ENCODE measurements at places on chromosomes 13 and 19.
A peak's percentile ranks its signal among the peaks of the same experiment; 100 is the strongest.

DNA sequence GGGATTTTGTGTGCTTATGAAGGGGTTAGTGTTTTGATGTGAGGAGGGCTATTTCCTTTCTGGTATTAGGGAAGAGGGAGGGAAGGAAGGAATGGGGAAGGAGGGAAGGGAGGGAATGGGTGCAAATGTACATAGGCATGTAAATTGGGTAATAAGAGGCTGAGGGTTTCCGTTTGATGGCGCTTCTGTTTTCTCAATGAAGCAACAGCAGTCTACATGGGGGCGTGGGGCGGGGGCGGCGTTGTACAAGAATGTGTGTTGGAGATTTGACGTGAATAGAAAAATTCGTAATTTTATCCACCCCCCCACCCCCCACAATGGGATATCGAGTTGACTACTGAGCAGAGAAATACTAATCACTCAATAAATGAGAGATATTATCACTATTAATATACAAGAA lies 52.5 kb downstream of the PDS5B start:
- DNase-seq = no peak

- peak; percentile 25 for DNase-seq
These were observed 1.1 kb downstream of the KMT5C start for GRCh38 chr19:55340784-55341147.

DNA sequence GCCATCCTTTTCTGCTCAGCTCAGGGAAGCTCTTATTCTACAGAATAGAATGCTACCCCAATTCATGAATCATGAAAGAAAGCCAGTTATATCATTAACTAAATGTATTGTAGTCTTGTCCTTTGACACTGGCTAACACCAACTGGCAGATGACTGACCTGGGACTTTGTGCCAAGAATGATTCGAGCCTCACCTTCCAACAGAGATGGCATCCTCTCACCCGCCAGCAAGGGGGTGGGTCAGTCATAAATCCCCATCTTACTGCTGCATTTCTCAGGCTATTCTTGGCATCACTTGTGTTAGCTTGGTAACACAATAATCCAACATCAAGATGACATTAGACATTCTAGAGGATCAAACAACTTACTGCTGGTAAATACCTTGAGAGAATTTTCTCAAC lies 1239.8 kb upstream of the MIR17HG start:
- DNase-seq = no peak

- DNase-seq = no peak
These were observed 802 bp downstream of the BCAM start for GRCh38 chr19:44809577-44810233.

- no peak for DNase-seq
These were observed 473.6 kb upstream of the SPRY2 start for GRCh38 chr13:80814541-80814940.

- DNase-seq = peak; percentile 44
These were observed 8.9 kb downstream of the ATG4D start for GRCh38 chr19:10552510-10553053.

DNA sequence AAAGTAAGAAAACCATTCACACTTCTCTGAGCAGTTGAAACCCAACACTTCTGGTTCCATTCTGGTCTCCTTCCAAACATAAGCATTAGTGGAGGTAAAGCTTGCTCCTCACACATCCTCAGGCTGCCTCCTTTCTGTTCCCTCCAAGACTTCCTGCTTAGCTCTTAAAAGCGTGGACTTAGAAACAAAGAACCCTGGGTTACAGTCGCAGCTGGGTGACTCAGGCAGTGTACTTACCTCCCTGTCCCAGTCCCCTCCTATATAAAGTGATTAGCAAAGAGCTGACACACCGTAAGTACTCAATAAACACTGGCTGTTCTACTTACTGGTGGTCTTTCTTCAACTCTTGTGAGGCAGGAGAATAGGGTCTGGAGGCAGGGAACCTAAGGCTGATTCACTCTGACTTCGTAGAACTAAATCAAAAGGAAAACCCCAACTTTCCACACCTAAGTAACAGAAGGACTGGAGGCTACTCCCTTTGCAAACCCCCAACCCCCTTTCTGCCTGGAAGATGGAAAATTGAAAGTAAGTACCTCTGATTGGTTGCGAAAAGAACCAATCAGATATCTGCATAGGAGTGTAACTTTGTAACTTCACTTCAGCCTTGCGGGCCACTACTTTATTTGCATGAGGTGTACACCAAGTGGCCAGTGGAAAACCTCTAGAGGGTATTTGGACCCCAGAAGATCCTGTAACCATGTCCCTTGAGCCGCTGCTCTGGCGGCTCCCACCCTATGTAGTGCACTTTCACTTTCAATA lies 165.4 kb downstream of the SUCLA2 start:
- no peak for DNase-seq

- no peak for DNase-seq
These were observed 25.9 kb downstream of the DPF1 start for GRCh38 chr19:38197937-38198704.

- DNase-seq = no peak
These were observed 17.5 kb downstream of the MISP start for GRCh38 chr19:768424-768823.

GRCh38 chr19:14218620-14219330 lies 12.8 kb upstream of the ADGRL1 start:
- DNase-seq = no peak

GRCh38 chr13:21578748-21579147 lies 25.2 kb downstream of the MICU2 start:
- DNase-seq = no peak

- DNase-seq = no peak
These were observed 249.2 kb downstream of the DIAPH3 start for GRCh38 chr13:59914556-59914955.

DNA sequence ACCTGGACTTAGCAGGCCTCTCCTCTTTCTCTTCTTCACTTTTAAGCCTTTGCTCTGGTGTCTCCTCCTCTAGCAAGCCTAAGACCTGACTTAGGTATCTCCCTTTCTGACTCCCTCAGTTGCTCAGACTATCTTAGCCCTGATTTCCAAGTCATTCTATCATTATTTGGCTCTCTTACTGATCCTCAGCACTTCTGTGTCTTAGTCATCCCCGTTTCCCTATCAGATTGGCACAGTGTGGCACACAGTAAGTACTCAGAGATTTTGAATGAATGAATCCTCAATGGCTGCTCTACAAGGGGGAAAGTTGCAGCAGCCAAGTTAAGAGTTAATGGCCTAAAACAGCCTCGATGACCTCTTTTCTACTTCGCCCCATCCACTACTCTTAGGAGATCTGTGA lies 8.2 kb downstream of the KCTD12 start:
- no peak for DNase-seq

DNA sequence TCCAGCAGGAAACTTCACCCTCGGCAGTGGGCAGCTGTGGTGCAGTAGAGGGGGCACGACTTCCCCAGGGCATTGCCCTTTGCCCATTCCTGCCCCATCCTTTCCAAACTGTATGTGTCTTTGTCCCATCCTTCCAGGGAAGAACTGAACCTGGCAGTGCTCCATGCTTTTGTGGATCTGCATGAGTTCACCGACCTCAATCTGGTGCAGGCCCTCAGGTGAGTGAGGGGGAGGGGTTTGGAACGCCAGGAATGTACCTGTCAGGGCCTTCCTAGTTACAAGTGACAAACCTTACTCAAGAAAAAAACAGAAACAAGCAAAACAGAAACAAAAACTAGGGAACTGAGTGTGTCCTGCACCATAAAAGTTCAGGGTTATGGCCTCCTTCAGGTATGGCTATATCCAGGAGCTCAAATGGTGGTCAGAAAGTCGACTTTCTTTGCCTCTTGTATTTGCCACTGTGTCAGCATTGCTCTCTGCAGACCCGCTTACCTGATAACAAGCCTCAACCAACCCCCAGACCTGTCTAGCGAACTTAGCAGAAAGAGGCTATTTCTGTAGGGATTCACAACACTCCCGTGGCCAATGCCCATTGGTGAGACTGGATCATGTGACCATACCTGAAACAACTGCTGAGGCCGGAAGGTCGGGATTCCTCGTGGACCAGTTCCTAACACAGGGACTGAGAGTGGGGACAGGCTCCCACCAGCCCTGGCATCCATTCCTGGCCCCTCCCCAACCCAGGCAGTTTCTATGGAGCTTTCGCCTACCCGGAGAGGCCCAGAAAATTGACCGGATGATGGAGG lies 4.2 kb downstream of the CYTH2 start:
- DNase-seq = no peak

GRCh38 chr19:43526884-43527859 lies at the start of gene ETHE1:
TSS of gene ETHE1 (minus strand) at chr19:43527201. CDS start at chr19:43527177, 24 bp downstream.
- DNase-seq = peak; percentile 78

DNA sequence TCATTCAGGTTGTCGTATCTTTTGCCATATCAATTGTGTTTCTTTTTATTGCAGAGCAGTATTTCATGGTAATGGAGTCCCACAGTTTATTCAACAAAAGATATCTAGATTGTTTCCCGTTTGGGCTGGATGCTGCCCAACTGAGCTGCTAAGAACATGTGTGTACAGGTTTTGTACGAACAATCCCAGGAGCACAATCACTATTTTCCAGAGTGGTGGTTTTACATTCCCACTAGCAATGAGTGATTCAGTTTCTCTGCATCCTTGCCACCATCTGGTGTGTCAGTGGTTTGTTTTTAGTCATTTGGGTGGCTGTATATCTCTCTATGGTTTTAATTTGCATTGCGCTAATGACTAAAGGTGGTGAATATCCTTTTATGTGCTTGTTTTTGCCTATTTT lies 52.7 kb upstream of the ZDHHC20 start:
- no peak for DNase-seq

DNA sequence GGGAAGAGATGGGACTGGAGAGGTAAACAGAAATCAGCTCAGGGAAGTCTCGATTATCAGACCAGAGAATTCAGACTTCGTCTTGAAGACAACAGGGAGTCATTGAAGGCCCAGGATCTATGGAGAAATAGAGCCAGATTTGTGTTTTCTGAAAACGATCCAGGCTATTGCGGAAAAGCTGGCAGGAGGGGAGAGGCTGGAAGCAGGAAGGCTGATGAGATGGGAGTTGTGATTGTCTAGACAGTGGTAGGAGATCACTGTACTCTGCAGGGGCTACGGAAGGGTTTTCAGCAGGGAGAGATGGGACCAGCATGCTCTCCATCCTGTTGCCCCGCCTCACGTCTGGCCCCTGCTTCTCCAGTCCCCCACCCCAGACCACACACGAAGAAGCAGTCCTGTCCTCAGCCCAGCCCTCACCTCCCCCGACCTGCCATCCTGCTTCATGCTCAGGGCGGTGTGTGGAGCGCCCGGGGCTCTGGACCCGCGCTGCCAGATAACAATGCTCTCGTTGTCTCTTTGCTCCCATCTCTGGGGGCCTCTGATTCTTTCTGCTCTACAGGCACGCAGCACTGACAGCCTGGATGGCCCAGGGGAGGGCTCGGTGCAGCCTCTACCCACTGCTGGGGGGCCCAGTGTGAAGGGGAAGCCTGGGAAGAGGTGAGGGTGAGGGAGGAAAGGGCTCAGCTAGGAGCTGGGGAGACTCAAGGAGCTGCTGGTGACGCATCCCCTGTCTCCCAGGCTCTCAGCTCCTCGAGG lies 1.9 kb downstream of the ARHGAP33 start:
- DNase-seq = no peak

DNA sequence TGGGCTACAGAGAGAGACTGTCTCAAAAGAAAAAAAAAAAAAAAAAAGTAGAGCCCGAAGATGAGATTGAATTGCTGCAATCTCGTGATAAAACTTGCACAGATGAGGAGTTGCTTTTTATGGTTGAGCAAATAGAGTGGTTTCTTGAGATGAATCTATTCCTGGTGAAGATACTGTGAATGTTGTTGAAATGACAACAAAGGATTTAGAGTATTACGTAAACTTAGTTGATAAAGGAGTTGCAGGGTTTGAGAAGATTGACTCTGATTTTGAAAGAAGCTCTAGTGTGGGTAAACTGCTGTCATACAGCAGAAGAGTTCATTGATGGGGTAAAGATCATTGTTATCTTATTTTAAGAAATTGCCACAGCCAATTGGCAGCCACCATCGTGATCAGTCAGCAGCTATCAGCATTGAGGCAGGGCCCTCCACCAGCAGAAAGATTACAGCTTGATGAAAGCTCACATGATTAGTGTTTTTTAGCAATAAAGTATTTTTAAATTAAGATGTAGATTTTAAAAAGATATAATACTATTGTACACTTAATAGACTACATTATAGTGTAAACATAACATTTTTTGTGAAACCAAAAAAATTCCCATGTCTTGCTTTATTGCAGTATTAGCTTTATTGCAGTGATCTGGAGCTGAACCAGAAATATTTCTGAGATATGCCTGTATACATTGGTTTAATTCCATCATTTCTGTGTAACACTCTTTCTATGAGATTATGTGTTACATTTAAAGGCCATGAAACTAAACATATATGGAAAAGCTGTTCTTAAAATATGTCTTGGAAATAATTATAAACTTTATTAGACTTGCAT lies 43.1 kb downstream of the ZMYM2 start:
- DNase-seq = no peak

GRCh38 chr19:10544242-10544752 lies 593 bp downstream of the ATG4D start:
- DNase-seq = peak; percentile 15

DNA sequence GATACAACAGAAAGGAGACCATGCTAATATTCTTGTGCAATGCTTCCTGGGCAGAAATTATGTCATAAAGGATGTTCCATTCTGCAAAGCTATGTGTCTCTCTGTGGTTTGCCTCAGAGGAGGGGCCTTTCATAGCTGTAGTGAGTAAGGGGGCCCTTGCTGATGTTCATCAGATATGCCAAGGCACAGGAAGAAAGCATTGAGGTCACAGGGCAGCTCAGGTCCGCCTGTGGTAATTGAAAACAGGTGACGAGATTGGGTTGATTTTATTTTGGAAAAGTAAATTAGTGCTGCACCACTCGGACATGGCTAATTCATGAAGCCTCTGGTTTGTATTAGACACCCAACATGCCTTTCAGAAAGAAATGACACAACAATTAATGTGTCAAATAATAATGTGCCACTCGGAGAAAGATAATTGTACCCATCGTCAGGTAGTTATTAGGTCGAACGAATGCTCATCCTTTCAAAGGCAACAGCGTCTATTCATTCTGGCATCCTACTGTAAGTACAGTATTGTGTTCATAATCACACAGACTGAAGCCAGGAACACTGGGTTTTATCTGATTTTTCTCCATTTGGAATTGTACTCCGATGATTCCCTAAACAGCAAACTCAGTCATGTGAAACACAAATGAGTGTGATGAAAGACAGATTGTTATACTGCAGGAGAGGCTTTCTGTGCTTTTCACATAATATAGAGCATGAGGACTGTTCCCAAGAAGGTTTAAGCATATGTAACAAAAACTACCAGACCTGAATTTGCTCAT lies 421.6 kb upstream of the KLF12 start:
- DNase-seq = no peak

GRCh38 chr13:86856991-86857390 lies 814.2 kb upstream of the SLITRK5 start:
- DNase-seq = no peak

DNA sequence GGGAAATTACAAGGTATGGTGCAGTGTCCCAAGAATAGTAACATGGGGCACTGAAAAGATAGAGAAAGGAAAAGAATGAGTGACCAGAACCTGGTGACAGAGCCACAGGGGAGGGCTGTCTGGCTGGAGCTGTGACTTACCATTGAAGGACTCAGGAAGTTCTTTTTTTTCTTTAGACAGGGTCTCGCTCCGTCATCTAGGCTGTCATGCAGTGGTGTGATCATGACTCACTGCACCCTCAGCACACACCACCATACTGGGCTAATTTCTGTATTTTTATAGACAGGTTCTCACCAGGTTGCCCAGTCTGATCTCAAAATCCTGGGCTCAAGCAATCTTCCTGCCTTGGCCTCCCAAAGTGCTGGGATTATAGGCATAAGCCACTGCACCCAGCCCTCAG lies 8.8 kb upstream of the CPB2 start:
- no peak for DNase-seq

Data from stimulated activated CD4-positive, alpha-beta T cell treated with anti-CD3 and anti-CD28 coated beads, Interleukin-1b, Interleukin-23, amount 100 ng/mL, for 48 hours (primary cell).